Osteoblast (primary cell): ENCODE measurements at places on chromosomes 3 and 15. TPM values are rescaled to one million over a fixed set of nuclear protein-coding genes. Genes with fewer than 3 reads are reported as not detected.

The CHST2 gene
- 13.8 and 16.5 TPM in 2 replicates for total RNA-seq

DNA sequence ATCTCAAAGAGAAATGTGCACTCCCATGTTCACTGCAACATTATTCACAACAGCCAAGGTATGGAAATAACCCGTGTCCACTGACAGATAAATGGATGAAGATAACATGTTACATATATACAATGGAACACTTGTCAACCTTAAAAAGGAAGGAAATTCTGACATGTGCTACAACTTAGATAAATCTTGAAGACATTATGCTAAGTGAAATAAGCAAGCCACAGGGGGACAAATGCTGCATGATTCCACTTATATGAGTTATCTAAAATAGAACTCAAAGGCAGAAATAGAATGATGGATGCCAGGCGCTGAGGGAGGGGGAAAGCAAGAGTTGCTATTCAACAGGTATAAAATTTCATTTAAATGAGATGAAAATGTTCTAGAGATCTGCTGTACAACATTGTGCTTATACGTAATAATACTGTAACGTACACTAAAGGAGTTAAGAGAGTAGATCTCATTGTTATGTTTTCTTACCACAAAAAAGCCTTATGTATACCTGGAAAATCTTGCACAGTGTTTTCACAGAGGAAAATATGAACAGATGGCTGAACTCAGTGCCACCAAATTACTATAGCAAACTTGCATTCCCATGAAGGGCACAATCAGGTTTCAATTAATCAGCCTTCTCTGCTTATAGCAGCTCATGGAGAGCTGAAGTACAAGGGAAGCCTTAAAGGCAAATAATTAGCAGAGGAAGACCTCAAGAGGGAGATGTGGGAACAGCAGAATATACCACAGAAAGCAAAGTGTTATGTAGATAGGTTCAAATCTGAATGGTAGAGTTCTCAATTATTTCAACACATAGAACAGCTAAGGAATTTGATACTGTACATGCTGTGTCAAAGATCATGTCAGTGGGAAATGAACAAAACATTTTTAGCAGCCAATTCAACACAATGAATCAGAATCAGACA is 8.1 kb upstream of the VPS39 start:
- no peak for DNase-seq

The RAB6B gene
- 0.59 and 0.72 TPM in 2 replicates for total RNA-seq

- DNase-seq = no peak
These were observed 42.7 kb upstream of the TFRC start for GRCh38 chr3:196124608-196125007.

DNA sequence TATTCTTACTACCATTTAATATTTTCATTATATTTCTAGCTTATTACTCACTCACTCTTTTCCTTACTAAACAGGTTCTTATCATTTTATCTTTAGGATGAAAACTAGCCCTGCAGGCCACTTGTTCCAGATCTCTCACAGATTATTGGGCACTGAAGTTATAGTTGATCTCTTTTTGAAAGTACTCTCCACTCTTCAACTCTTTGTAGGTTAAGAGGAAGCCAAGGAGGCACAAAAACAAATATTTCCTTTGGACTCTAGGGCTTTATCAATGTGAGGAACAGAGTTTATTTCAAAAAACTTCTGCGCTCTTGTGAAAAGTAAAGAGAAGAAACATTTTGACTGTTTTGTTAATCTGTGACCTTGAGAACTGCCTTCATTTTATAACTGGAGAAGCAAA is 96.0 kb upstream of the NPHP3 start:
- no peak for DNase-seq
